ENCODE measurements at places on chromosomes 1 and 21. TPM values are rescaled to one million over a fixed set of nuclear protein-coding genes. Genes with fewer than 3 reads are reported as not detected.

The LYPD8 gene
- 0.56 TPM for total RNA-seq

The ZNF691 gene
- 6.5 TPM for total RNA-seq

The S100A8 gene
- not detected for total RNA-seq

The PPP1R15B gene
- 61.7 TPM for total RNA-seq

The ANGPTL1 gene
- 0.53 TPM for total RNA-seq

The PEF1 gene
- total RNA-seq: 70.2 TPM

The ICOSLG gene
- 0.27 TPM for total RNA-seq

The RBM11 gene
- total RNA-seq: 0.68 TPM

The NID1 gene
- 53.1 TPM for total RNA-seq

The GNAI3 gene
- total RNA-seq: 6.8 TPM

The CCDC181 gene
- 4.3 TPM for total RNA-seq

The GCSAML gene
- not detected for total RNA-seq

The FCRL6 gene
- not detected for total RNA-seq

The CDC42BPA gene
- 47.5 TPM for total RNA-seq

The NOTCH2 gene
- 66.4 TPM for total RNA-seq

The PLA2G2F gene
- total RNA-seq: not detected

The LHX8 gene
- 1.3 TPM for total RNA-seq

The FAM167B gene
- 0.57 TPM for total RNA-seq

The MCL1 gene
- total RNA-seq: 434 TPM

The LMX1A gene
- not detected for total RNA-seq

The UMODL1 gene
- total RNA-seq: not detected

The LRRC39 gene
- total RNA-seq: 0.87 TPM

The TEX50 gene
- total RNA-seq: not detected

The DPT gene
- total RNA-seq: not detected

The SH2D1B gene
- total RNA-seq: 3.0 TPM

The KCNE1 gene
- total RNA-seq: 2.8 TPM

The MYOG gene
- total RNA-seq: not detected

The ORC1 gene
- 26.4 TPM for total RNA-seq

The LRRC38 gene
- not detected for total RNA-seq

The OR2T2 gene
- not detected for total RNA-seq

The GRHL3 gene
- 0.45 TPM for total RNA-seq

The TP73 gene
- 7.4 TPM for total RNA-seq

The TRAF3IP3 gene
- not detected for total RNA-seq

The IL12RB2 gene
- total RNA-seq: not detected

Measured in A375 (cell line).